ENCODE measurements at places on chromosomes 12 and 14. TPM values are rescaled to one million over a fixed set of nuclear protein-coding genes. Genes with fewer than 3 reads are reported as not detected.

DNA sequence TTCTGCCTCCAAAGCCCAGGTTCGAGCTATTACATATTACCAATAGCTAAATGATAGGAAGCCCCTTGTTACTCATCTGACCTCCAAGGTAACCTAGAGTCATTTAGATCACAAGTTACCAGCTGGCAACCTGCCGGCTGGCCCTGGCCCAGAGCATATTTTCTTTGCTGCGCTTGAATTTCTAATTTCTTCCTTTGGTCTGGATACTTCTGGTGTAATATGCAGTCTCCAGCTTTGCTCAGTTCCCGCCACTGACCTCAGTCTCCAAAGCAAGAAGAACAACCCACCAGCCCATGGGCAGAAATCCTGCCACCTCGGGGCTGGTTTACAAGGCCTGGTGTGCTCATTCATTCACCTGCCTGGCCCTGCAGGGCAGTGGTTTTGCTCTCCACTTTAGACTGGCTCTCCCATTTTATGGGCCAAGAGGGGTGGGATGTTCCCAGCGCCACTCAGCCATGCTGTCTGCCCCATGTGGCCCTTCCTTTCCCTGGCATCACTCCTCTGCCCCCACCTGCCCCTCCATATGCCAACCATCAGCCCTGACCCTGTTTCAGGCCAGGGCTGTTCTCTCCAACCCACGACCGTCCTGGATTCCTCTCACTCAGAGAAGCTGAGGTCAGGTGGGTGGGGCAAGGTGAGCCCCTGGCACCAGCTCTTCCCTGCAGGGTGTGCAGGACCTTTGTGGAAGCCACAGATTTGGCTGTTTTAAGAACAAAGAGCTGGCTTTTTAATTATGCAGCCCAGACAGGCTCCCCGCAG lies 76.0 kb downstream of the PRIMA1 start:
- no peak for ATAC-seq

P2RX2 gene
- not detected for total RNA-seq

- ATAC-seq, result no peak
These were observed 36.6 kb downstream of the NID2 start for GRCh38 chr14:52032204-52032801.

- ATAC-seq, result no peak
These were observed 77.3 kb downstream of the IRF2BPL start for GRCh38 chr14:76951166-76951565.

KLRF2 gene
- not detected for total RNA-seq

- no peak for ATAC-seq
These were observed 636.1 kb downstream of the TMTC2 start for GRCh38 chr12:83322809-83323208.

DNA sequence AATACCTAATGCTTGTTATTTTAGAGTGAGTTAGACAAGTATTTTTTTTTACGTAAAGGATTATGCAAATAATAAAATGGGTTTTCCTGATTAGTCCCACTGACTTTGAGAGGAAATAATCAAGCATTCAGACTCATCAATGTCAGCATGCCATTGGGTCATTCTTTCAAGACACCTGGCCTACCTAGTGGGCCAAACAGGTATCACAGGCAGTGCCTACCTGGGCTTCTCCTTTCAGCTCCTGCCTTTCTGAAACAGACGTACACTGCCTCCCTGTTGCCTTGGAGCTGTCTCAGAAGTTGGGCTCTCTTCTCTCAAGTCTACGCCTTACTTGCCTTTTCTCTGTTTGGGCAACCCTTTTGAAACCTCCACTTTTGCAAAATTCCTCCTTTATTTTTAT lies 545.6 kb downstream of the SNAPC1 start:
- no peak for ATAC-seq

RNASE1 gene
- total RNA-seq, result 8.6 TPM

GLI1 gene
- total RNA-seq, result 0.72 TPM

- ATAC-seq, result peak; percentile 49
These were observed 136.3 kb downstream of the AEBP2 start for GRCh38 chr12:19575337-19576243.

RAB5B gene
- total RNA-seq, result 111 TPM

DNA sequence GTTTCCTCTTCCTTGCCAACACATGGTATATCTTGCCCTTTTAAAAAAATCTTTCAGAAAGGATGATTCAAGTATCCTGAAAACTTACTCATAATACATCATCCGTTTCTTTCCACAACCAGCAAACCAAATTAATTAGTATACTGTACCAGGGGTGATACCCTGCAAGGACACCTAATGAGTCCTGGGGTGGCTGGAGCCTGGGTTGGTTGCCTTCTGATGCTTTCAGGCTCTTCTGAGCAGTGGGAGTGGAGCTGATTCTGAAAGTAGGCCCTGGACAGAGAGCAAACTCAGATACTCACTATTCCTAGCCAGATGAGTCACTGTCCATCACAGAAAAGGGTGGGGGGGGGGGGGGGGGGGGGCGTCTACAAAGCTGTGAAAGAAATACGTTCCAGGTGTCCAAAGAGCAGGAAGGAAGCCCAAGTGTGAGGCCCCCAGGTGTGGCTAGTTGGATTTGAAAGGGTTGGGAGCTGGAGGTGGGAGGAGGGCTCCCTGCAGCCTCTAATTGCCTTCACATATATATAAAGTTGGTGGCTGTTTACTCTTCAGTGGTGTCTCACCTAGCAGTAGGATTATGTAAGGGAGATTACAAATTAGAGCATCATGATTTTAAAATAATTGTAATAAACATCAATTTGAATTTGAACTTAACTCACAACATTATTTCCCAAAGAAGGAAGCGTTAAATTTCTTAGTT lies 36.5 kb downstream of the FBXO33 start:
- ATAC-seq, result no peak

Measured in esophagus mucosa (tissue), 1 donor.